WTC11 (cell line): ENCODE measurements at places on chromosomes 11 and 22. TPM values are rescaled to one million over a fixed set of nuclear protein-coding genes. Genes with fewer than 3 reads are reported as not detected.

The ABCG4 gene
- total RNA-seq: 1.9 to 4.4 TPM (median 2.1 TPM) in 3 replicates

The PGA5 gene
- total RNA-seq: 0.16 to 0.35 TPM (median 0.30 TPM) in 3 replicates

The HEPHL1 gene
- total RNA-seq: 0.07 to 0.13 TPM (median 0.07 TPM) in 3 replicates

The NRIP3 gene
- 3.9 to 4.5 TPM (median 4.4 TPM) in 3 replicates for total RNA-seq

The TMEM86A gene
- 1.3 to 1.7 TPM (median 1.6 TPM) in 3 replicates for total RNA-seq

The MYEOV gene
- 1.1 to 1.4 TPM (median 1.1 TPM) in 3 replicates for total RNA-seq

The PLAAT4 gene
- total RNA-seq: 1.1 to 2.9 TPM (median 1.4 TPM) in 3 replicates

The OR5P2 gene
- not detected in 3 replicates for total RNA-seq

The KRTAP5-9 gene
- not detected in 3 replicates for total RNA-seq

The SCGB1A1 gene
- total RNA-seq: 1.1 to 1.6 TPM (median 1.2 TPM) in 3 replicates

The OR52N5 gene
- total RNA-seq: 0.07 TPM in 1 of 3 replicates, not detected in the others

The NCF4 gene
- not detected in 3 replicates for total RNA-seq

The TBX1 gene
- total RNA-seq: 7.9 to 12.8 TPM (median 9.3 TPM) in 3 replicates

DNA sequence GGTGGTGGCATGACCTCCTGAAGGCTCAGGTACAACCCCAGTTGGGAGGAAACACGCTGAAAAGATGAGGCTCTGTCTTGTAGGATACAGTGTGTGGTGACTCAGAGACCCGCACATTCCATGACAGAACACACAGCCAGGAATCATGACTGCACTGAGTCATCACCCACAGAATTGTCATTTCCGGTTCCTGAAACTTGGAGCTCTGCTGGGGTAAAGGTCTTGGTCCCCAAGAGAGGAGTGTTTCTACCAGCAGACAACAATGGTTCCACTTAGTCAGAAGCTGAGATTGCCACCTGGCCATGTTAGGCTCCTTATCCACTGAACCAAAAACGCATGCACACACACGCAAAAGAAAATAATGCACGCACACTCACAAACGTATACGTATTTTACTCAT is 31.5 kb upstream of the CYB5R3 start:
- DNase-seq: no peak

GRCh38 chr11:69721745-69722144 is 17.9 kb upstream of the FGF19 start:
- DNase-seq: peak; percentile 45

DNA sequence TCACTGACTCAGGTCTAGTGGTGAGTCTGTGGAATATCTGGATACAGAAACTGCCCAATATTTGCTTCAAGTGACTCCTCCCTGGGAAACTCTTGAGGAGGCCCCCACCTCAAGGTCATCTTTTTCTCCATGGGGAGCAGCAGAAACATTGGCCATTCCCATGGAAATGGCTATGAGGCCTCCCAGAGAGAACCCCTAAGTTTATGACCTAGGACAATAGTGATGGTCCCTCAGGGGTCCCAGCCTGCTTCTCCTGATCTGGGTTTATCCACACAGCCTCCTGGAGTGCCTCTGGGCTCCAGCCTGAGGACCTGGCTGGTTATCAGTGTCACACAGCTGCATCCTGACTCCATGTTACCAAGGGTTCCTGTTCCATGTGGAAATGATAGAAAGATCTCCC is 131.2 kb downstream of the ZNF280B start:
- DNase-seq: no peak

DNA sequence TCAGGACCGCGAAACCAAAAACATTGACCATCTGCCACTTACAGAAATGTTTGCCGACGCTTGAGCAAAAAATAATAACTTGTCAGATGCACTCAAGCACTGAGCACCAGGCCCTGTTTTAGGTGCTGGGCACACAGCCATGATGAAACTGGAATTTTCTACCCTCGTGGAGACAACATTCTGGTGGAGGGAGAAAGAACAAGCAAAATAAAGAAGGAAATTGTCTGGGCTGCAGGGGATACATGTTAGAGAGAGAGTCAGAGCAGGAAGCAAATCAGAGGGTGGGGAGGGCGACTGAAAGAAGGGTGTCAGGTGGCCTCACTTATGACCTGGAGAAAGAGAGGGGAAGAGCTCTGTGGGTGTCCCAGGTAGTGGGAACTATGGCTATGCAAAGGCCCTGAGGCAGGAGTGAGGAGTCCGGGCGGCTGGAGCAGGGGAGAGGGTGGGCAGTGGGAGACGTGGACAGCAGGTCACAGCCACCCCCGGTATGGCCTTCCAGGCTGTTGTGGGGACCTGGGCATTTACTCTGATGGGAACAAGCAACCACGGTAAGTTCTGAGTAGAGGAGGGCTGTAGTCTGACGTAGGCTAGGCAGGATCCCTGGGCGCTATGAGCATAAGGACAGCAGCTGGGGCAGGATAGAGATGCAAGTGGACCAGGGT is 78.8 kb downstream of the MYEOV start:
- no peak for DNase-seq

DNA sequence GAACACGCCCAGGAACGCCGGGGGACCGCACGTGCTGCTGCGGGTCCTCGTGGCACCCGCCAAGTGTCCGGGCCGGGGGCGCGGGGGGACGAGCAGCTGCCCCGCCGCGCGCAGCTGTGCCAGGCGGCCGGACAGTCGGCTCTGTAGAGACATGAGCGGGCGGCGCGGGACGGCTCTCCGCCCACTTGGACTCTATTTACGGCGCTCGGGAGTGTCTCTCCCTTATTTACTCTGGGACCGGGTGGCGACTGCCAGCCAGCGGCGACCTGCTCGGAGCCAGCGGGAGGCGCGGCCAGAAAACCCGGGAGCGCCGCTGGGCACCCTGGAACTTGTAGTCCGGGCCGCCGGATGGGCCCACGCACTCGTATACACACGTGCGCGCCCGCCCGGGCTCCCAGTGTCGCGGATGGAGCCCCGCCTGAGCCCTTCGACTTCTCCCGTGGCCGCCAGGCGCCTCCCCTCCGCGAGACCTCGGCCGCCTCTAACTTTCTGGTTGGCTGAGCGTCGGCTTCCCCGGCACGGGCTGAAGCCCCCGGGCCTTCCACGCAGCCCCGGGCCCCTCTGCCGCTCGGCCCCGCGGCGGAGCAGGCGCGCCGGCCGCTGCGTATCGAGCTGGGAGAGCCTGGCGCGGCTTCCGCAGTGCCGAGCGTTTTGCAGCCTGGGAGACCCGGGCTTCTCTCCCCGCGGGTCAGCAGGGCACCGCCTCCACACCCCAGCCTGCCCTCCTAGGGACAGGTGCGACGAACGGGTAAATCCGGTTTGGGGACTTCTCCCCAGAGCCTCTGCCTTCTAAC is at the start of gene MACROD1:
Gene MACROD1 (minus strand): TSS at position 272 of the 794 bp plus-strand sequence. CDS start 119 bp downstream, at position 153.
- peak; percentile 80 for DNase-seq

GRCh38 chr22:37186997-37187522 is 987 bp downstream of the C1QTNF6 start:
- no peak for DNase-seq

- no peak for DNase-seq
These were observed 1190.9 kb downstream of the LRRC4C start for GRCh38 chr11:40268551-40268950.

DNA sequence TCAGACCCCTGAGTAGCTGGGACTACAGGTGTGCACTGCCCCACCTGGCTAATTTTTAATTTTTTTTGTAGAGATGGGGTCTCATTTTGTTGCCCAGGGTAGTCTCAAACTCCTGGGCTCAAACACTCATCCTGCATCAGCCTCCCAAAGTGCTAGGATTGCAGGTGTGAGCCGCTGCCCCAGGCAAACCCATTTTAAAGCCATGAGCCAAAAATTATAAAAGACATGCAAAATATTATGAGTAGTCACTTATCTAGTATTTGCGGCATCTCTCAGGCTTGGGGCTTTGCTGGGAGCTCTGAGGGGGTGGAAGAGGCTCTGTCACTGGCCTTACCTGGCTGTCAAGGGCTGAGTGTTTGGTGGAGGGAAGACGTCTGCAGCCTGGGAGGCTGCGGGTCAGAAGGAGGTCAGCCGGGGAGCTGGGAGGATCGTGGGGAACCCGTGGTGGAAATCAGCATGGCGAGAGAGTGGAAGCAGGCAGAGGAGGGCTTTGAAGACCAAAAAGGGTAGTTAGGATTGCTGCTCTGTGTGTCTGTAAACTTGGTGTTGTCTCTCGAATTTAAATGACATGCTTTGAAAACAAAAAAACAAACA is 69.1 kb upstream of the PARVG start:
- no peak for DNase-seq

DNA sequence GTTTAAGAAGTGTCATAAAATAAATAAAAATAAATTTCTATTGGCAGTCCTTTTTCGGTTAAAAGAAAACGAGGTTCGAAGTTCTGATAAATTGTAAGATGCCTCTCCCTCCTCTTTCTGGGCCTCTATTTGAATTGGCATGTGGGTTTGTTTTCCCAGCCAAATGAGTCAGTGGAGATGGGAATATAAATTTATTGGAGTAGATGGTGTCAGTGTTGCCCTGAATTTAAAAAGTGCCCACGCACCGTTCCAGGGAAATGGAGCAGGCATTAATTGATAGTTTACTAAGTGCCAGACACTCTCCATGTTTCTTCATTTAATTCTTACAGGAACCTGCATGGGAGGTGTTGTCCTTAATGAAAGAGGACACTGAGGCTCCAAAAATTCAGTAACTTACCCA is 119.2 kb downstream of the FEZ1 start:
- DNase-seq: no peak

DNA sequence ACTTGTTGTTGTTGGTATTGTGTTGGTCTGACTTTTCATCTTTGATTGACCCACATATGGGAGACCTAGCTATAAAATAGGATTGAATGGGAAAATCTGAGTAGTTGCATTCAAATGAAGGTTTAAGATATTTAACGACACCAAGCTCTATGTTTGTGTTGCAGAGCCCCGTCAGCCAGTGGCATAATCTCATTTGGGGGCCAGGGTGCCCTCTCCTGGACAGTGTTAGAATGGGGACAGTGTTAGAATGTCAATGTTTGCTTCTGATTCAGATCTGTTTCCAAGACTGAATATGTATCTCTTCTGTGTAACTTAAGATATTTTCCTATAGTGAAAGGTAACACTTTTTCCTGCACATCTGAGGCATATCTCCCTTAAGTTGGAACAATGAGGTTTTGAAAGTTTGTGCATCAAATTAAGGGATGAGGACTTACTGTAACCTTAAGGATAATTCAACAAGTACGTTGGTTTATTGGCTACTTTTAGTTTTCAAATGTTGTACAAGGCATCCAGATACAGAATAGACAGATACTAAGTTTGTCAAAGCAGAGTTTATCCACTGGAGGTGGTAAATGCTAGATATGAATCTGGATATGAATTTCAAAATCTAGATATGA is 5.3 kb upstream of the OR52M1 start:
- peak; percentile 66 for DNase-seq

- DNase-seq: no peak
These were observed 42.4 kb upstream of the TH start for GRCh38 chr11:2213890-2214526.

- DNase-seq: no peak
These were observed 46.4 kb downstream of the HIPK3 start for GRCh38 chr11:33303541-33303940.

- no peak for DNase-seq
These were observed 33.8 kb downstream of the MMP13 start for GRCh38 chr11:102921587-102922220.

GRCh38 chr11:93622043-93622442 is 39.4 kb upstream of the CEP295 start:
- no peak for DNase-seq

- DNase-seq: peak; percentile 46
These were observed 327.6 kb upstream of the PLET1 start for GRCh38 chr11:112588252-112588694.

- peak; percentile 48 for DNase-seq
These were observed 82.1 kb downstream of the KCNQ1 start for GRCh38 chr11:2526808-2527381.

GRCh38 chr11:59755701-59756557 is 753 bp downstream of the STX3 start:
- DNase-seq: peak; percentile 57

DNA sequence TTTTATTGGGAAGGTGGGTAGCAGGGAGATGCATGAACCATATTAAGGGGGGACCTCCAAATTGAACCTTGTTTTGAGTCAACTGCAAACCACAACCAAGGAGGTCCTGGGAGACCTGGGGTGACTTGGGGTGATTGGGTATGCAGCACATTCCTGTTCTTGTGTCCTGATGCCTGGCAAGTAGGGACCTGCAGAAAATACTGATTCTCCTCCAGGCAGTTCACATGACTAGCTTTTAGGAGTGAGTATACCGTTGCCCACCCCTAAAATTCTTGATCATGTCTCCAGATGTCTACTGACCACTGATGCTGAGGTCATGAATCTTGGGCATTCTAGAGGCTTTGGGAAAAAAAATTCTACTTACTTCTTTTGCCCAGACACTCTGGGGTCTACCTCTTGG is 6.3 kb downstream of the EHF start:
- no peak for DNase-seq

DNA sequence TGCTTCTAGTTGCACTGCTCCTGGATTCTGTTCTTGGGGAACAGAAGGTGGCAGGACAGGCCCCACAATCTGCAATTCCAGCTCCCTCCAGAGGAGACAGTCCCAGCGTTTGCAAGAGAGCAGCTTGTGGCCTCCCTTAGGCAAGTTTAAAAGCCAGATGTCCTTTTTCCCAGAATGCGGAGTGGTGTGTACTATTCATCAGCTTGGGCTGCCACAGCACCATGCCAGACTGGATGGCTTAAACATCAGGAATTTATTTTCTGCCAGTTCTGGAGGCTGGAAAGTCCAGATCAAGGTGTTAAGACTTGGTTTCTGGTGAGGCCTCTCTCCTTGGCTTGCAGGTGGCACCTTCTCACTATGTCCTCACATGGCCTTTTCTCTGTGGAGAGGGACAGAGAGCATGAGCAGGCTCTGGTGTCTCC is 11.7 kb downstream of the MIAT start:
- DNase-seq: peak; percentile 74

- no peak for DNase-seq
These were observed 8.2 kb downstream of the PDGFB start for GRCh38 chr22:39236321-39237317.

GRCh38 chr11:106304274-106304673 is 226.8 kb downstream of the AASDHPPT start:
- DNase-seq: no peak
